ENCODE measurements at places on chromosomes 1 and 21.
A peak's percentile ranks its signal among the peaks of the same experiment; 100 is the strongest.

DNA sequence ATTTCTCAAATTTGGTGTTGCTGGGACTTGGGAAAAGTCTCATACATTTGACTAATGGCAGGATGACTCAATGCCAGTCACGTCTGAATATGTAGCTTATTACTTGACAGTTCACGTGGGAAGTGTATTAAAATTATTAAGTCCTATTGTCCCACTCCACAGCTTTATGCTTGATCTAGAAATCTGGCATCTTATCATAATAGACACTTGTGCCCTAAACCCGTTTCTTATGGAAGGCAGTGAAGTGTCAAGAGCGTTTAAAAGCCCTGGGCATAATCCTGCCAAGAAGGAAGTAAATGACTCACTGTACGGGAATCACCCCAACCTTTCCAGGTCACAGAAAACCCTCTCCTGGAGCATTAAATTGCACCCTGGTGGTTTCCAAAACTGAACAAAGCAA is 207.4 kb downstream of the APP start:
- no peak for DNase-seq

GRCh38 chr1:116513956-116514355 is 56.9 kb downstream of the CD58 start:
- DNase-seq: no peak

- no peak for DNase-seq
Observed at GRCh38 chr21:43196826-43197225, 28.0 kb downstream of the CRYAA start.

DNA sequence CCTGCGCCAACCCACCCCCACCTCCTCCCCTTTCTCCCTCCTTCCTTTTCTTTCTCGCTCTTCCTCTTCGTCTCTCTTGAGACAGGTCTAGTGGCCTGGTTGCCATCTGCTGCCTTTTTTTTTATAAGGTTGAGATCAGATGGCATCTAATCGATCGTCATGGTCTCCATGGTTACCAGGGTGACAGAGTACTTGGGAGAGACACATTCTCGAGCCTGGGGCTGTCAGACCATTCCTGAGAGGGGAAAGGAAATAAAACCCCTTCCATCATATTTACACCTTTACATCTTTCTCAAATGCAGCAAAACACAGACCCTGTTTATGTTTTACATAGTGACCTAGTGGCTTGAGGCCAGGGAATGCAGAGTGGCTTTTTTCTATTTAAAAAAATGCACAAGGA is 53.5 kb upstream of the SLC22A15 start:
- DNase-seq: no peak

GRCh38 chr1:30726236-30726635 is 2.9 kb upstream of the MATN1 start:
- no peak for DNase-seq

DNA sequence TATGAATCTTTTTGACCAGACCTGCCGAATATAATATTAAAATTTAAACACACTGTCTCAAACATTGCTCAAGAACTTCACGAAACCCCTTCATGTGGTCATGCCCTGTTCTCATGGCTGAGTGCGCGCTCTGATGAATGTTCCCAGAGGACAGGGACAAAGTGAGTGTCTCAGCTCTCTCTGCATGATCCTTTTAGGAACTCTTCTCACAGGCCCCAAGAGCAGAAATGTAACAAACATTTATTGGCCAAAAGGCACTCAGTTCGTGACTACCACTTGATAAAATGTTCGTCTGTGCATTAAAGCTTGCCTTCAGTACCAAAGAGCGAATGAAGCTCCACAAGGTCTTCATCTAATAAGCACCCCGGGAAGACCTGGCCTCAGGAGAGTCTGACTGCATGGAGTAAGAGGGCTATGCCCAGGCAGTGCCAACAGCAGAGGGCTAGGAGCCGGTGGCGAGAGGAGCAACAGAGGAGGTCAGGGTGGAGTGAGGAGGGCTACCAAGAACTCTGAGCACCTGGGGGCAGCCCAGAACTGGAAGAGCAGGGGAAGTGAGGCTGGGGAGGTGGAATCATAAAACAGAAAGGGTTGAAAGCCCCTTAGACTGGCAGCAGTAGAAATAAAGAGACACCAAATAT is 171.1 kb downstream of the RHOU start:
- DNase-seq: no peak

DNA sequence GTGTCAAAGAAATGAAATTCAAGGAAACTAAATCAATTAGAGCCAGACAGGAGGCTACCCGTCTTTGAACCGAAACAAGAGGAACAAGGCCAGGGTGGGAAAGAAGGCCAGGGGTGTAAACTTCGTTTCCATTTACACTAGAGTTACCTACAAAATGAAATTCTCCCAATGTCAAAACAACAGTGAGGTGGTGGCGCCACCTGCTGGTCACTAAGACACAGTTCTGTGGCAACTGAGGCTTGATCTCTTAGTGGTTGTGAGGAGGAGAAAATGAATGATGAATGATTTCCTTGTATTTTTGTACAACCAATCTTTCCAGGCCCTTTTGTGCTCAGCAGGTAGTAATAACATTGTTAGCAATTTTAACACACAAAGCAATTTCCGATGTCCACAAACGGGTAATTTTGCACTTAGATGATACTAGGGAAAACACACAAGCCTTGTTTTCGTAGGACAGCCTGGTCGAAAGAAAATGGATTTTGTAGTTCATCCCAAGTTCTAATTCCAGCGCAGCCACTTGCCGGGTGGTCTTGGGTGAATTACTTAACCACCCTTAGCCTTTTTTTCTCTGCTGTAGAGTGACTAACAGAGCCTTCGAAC is 54.8 kb upstream of the SOD1 start:
- DNase-seq: peak; percentile 38

GRCh38 chr1:206831650-206832049 is 33.8 kb upstream of the IL20 start:
- DNase-seq: no peak

DNA sequence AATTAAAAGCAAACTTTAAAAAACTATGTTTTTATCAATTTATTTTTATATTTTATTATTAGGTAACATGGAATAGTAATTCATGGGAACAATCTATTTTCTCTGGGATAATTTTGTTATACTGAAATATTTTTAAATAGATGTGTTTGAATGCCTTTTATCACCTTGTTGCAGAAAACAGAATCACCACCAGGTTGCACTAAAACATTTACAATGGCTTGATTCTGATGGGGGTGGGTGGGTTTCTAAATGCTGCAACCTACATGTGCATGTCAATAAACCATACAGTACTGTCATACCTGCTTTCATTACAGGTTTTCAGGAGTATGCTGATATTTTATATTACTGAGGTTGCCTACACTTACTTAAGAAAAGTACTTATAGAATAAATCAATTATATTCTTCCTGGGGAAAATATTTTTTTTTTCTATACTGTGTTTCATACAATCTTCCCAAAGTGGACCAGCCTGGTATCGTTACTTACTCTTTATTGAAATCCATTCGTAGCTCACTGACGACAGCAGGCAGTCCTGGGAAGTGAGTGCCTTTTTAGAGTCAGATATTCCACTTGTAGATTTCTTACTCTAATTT is 132.8 kb downstream of the PTPRC start:
- DNase-seq: no peak

- no peak for DNase-seq
Observed at GRCh38 chr1:89624715-89625323, 8.1 kb upstream of the LRRC8C start.

DNA sequence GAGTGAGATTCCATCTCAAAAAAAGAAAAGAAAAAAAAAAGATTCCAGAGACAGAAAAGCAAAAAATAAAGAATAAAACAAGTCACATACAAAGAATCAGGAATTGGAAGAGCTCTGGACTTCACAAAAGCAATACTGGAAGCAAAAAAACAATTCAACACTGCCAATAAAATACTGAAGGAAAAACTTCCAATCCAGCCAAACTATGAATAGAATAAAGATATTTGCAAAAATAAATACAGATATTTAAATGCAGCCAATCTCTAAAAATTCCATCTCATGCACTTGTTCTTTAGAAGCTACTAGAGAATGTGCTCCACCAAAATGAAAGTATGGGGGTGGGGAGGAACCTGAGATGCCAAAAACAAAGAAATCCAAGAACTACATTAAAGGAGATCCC is 29.4 kb upstream of the RBM34 start:
- no peak for DNase-seq

GRCh38 chr1:8361198-8361849 is 43.4 kb downstream of the SLC45A1 start:
- DNase-seq: no peak

- DNase-seq: no peak
Observed at GRCh38 chr1:25832336-25833037, 12.7 kb downstream of the MTFR1L start.

GRCh38 chr1:109919303-109919702 is 8.7 kb downstream of the CSF1 start:
- no peak for DNase-seq

DNA sequence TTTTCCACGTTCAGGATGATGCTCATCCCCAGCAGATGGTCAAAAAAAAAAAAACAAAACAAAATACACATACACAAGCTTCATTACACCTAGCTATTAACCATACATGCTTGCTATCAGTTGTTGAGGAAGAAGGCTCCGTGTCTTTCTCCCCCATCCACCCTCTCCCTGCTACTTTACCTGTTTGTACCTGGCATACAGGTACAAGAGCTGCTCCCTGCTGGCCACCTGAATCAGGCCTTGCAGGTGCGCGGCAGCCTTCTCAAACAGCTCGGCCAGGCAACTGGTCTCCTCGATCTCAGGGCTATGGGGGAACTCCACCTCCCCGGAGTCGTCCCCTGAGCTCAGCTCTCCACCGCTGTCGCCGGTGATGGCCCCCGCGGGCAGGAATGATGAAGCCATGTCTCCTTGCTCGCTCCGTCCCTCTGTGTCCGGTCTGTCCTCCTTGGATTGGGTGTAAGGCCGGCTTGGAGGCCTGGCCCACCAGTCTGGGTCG is 464 bp downstream of the ACBD6 start:
- DNase-seq: peak; percentile 18

DNA sequence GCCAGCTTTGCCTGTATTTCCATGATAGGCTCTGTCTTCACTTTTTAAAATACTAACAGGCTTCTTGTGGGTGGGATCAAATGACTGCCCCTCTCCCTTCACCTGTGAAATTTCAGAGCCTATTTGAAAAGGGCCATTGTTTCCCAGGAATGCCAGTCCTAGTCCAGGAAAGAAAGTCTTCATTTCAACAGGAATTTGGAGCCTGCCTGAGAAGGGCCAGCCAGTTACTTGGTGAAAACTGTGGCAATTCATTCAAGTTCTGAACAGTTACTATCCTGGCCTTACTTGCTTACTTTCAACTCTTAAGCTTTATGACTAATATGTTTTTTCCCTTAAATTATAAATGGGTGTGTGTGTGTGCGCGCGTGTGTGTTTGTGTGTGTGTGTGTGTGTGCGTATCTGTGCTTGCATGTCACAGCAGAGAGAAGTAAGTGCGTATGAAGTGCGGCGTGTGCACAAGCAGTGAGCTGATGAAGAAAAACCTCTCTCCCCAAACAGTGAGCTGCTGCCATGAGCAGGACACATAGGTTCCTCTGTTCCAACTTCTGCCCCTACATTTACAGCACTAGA is 67.5 kb upstream of the RNPC3 start:
- no peak for DNase-seq

- no peak for DNase-seq
Observed at GRCh38 chr1:87045761-87046304, 131.4 kb downstream of the HS2ST1 start.

DNA sequence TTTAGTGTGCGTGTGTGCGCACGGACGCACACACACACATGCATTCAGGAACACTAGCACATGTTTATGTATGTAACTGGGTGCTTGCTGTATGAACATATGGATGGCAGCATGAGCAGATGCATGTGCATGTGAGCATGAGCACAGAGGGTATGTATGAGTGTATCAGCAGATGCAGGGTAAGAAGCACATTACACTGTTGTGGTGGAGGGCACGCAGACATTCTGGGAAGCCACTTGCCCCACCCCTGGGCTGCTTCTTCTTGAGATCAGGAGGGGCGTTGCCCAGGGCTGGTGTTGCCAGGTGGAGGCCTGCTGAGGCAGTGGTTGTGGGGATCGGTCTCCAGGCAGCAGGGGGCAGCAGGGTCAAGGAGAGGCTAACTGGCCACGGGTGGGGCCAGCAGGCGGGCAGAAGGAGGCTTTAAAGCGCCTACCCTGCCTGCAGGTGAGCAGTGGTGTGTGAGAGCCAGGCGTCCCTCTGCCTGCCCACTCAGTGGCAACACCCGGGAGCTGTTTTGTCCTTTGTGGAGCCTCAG is 3.9 kb upstream of the P3R3URF start:
- DNase-seq: no peak

DNA sequence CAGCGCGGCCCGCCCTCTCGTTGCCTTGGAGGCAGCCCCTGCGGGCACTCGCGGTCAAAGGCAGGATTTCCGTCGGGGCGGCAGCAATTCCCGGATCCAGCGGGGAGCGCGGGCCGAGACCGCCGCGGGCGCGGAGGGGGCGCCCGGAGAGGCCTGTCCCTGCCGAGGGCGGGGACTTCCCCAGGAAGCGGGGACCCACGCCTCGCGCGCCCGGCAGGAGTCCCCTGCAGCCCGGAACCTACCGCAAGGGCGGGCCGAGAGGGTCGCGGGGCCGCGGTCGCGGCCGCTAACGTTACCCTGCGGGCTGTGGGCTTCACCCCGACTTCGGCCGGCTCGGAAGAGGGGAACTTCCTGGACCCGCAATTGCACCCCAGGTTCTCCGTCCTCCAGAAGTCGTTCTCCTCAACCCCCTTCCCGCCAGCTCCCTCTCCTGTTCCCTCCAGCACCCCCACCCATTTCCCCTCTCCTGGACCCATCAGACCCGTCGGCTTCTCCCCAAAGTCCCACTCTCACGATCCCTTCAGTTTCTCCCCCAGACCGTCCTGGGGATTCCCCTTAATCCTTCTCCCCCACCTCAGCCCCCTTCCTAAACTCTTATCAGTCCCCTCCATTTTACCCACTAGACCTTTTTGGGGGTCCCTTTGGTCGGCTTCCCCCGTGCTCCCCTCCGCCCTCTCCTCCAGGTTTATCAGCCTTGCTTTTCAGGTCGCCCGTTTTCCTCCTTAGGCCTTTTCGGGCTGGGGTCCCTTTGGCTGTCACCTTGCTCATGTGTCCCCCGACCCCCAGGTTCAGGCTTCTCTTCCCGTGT is 604 bp downstream of the FGR start:
- DNase-seq: no peak

- DNase-seq: no peak
Observed at GRCh38 chr1:24392982-24393650, 20.5 kb downstream of the STPG1 start.

GRCh38 chr1:227728892-227729143 is 6.3 kb downstream of the JMJD4 start:
- no peak for DNase-seq

DNA sequence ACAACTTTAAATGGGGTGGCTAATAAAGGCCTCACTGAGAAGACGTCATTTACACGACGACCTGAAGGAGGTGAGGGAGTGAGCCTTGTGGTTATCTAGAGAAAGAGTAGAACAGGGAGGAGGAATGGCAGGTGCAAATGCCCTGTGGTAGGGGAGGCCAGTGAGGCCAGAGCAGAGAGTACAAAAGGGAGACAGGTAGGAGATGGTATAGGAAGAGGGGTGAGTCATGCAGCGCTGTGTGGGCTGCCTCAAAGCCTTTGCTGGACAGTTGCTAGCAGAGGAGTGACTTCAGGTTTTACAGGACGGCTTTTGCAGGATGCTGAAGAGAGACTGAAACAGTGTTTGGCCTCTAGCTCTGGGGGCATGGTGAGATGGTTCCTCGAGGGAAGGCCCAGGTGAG is 116.0 kb downstream of the IER5 start:
- no peak for DNase-seq
